Stimulated activated CD4-positive, alpha-beta T cell treated with anti-CD3 and anti-CD28 coated beads, TNF-alpha, amount 100 ng/mL, for 1 hour (primary cell): ENCODE measurements at places on chromosomes 5 and 9.

- DNase-seq, result no peak
Measured at GRCh38 chr9:85425153-85425611, 316.6 kb downstream of the AGTPBP1 start.

DNA sequence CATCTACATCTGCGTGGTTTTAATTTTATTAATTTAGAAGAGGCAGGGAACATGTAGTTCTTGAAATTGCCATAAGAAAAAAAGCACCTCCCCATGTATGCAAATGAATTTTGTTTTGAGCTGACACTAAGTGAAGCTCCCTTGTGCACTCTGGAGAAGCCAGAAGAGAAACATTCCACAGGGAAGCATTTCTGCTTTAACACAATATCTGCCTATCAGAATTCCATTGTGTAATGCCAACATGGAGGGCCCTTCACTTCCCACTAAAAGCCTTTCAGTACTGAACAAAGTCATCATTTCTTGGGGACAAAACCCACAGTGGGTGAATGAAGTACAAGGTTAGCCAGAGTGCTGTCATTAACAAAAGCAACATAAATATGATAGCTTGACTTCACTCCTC, 59.7 kb downstream of the PRELID2 start:
- DNase-seq, result no peak

DNA sequence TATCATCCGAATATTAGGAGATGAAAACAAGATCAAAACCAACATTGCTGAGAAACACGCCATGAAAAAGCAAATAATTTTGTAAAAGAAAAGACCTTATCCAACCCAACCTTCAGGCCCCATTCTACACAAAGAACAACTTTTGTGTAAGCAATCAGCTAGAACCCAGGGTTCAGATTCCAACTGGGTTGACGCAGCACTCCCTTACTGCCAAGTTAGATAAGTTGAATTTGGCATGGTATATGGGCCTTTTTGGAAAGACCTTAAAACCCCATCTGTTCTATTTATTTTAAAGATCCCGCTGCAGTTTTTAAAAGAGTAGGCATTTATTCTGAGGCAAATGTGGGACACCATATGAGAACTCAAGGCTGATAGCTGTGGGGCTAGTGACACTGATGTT, 2033.8 kb upstream of the WWC1 start:
- no peak for DNase-seq

- DNase-seq, result no peak
Measured at GRCh38 chr5:168530621-168531150, 1.6 kb downstream of the FBLL1 start.

GRCh38 chr5:65873181-65873750, 53.1 kb upstream of the ERBIN start:
- DNase-seq, result no peak

- DNase-seq, result peak; percentile 51
Measured at GRCh38 chr5:35854248-35854647, 2.4 kb upstream of the IL7R start.

GRCh38 chr5:75616971-75617621, 5.8 kb downstream of the ANKDD1B start:
- DNase-seq, result no peak

DNA sequence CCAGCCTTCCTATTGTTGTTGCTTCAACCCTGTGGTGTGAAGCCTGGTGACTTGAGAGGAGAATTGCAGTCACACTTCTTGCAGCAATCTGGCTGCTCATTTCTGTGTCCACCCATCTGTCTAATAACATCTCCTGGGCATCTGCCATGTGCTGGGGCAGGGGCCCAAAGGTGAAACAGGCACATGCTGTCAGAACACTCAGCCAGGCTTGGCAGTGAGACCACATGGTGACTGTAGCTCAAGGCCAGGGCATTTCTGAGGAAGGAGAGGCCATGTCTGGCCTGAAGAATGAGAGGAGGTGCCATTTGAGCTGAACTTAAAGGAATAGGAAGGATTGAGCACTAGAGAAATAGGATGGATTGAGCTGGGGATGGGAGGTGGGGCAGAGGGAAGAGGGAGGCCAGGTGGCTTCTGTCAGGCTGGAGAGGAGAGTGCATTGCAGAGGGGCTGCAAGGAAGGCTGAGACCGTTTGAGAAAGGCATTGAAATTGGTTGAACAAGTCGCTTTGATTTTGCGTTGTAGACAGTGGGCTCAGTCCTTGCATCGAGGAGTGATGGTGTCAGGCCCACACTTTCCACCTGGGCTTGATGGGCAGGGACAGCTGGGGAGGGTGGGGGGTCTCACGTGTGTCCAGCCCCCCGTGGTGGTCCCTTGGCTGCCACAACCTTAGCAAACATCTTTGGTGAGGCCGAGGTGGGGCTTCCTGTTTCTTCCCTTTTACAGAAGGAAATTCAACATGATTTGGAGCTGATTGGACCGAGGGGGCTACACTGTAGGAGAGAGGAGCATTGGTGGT, 222.4 kb downstream of the CACNA1B start:
- no peak for DNase-seq

- DNase-seq, result no peak
Measured at GRCh38 chr5:169299663-169300467, 1.1 kb downstream of the SLIT3 start.

- DNase-seq, result no peak
Measured at GRCh38 chr9:98795970-98796363, 388 bp downstream of the ANKS6 start.

DNA sequence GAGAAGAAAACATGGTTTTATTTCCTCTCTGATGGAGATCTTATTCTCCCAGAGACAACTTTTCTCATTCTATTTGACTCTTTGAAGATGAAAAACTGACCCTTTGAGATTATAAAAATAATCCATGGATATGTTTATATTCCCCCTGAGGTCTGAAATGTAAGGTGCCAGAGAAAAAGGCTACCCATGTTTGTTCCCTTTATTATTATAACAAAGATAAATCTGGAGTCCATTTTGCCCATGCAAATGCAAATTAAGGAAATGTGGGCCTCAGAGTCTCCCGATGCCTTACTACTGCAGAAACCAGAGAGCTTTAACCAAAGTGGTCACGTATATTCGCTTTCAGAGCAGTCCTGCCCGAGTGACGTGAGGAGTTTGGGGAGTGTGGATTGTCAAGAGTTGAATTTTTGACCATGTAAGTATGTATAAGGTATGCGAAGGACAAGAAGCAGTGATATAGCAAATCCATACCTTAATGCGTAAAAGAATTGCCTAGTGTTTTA, 312.5 kb downstream of the RASEF start:
- no peak for DNase-seq
